ENCODE measurements at places on chromosomes 1 and 21. TPM values are rescaled to one million over a fixed set of nuclear protein-coding genes. Genes with fewer than 3 reads are reported as not detected.

Gene OR2M3
- total RNA-seq = not detected

Gene ATP6V0B
- total RNA-seq = 56.7 TPM

Gene MAD2L2
- total RNA-seq = 44.2 TPM

Gene RHCE
- 0.15 TPM for total RNA-seq

Gene LCE2A
- not detected for total RNA-seq

Gene ADORA1
- 2.0 TPM for total RNA-seq

Gene APP
- 721 TPM for total RNA-seq

Gene MROH9
- total RNA-seq = not detected

Gene JUN
- 249 TPM for total RNA-seq

Gene S100A7A
- total RNA-seq = not detected

Gene HLCS
- 42.2 TPM for total RNA-seq

Gene RGS13
- not detected for total RNA-seq

Gene NCAM2
- total RNA-seq = 14.8 TPM

Gene S100A2
- total RNA-seq = 3.3 TPM

Gene RNU11
- total RNA-seq = not detected

Gene ECM1
- total RNA-seq = 74.4 TPM

Gene SAMD13
- total RNA-seq = 1.2 TPM

Gene CR1L
- total RNA-seq = not detected

Gene GLMP
- total RNA-seq = 138 TPM

Gene RAP1A
- 18.2 TPM for total RNA-seq

Gene OVAAL
- not detected for total RNA-seq

Gene IGSF3
- total RNA-seq = 0.33 TPM

Gene OR14A16
- not detected for total RNA-seq

Gene AKNAD1
- not detected for total RNA-seq

Gene SOX13
- 3.8 TPM for total RNA-seq

Gene CALML6
- 0.15 TPM for total RNA-seq

Gene ALX3
- not detected for total RNA-seq

Gene ICOSLG
- under 0.01 TPM for total RNA-seq

Gene AJAP1
- not detected for total RNA-seq

Gene RAB25
- total RNA-seq = not detected

Gene LBR
- total RNA-seq = 43.6 TPM

Gene ST6GALNAC5
- 0.44 TPM for total RNA-seq

Gene HES2
- total RNA-seq = 1.3 TPM
